ENCODE measurements at places on chromosomes 2 and 18.

DNA sequence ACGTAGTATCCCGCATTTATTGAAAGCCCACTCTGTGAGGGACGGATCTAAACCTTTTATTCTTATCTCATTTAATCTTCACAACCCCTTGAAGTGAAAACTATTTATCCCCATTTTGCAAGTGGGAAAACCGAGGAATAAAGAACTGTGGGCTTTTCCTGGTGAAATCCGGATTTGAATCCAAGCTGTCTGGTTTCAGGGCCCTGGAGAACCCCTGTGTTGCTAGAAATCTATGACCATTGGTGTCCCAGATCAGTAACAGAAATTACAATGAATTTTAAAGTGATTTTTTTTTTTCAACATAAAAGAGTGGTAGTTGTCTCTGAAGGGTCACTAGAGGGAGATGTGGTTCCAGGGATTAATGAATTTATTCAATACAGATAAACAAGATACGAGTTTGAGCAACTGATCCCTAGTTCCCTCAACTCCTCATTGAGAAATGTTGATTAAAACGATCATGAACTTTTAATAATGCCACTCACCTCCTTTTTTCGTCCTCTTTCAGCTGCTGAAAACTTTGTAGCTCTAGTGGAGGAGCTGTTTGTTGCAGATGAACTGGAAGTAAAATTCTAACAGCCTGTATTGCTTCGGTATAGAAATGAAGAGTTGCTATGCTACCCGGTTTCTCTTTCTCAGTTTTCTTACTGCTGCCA is 940 bp downstream of the XRCC5 start:
- no peak for DNase-seq

GRCh38 chr2:211944572-211944971 is 594.0 kb downstream of the ERBB4 start:
- DNase-seq, result no peak

- DNase-seq, result no peak
Measured at GRCh38 chr18:51041677-51042352, 11.8 kb downstream of the SMAD4 start.

DNA sequence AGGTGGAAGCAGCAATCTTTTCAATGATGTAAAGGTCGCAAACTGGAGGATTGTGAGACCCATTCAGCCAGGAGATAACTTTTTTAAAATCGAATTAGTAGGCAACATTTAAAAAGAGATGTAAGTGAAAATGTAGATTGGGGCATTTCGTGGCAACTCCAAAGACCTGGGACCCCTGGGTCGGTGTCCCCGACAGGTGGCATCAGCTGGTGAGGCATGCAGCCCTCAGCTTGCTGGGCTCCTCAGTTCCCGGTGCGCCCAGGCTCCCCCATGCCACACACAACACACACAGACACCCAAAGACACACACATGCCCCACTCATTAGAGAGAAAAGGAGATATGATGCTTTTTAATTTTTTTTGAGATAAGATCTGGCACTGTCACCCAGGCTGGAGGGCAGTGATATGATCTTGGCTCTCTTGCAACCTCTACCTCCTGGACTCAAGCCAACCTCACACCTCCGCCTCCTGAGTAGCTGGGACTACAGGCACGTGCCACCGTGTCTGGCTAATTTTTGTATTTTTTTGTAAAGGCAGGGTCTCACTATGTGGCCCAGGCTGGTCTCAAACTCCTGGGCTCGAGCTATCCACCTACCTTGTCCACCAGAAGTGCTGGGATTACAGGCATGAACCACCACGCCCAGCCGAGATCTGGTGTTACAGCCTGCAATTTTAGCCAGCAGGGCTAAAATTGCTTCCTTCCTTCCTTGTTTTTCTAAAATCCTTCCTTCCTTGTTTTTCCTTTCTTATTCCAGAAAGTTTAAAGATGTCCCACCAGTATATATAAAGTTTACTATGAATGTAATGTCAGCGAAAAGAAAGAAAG is 122.6 kb upstream of the EPAS1 start:
- DNase-seq, result no peak

DNA sequence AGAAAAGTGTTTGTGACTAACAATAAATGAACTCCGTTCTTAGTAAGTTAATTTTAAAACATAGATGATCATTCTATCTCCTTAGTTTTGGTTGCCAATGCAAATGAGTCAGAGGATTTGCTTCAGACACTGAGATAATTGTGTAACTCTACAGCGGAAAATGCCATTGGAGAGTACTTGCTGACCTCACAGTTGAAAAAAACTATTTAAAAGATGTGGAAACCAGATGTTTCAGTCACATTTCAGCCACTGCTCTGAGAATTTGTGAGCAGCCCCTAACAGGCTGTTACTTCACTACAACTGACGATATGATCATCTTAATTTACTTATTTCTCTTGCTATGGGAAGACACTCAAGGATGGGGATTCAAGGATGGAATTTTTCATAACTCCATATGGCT is at the start of gene TNFAIP6:
TNFAIP6 (plus strand) TSS at position 234 of the 400 bp plus-strand sequence; CDS start at position 309, 75 bp downstream.
- no peak for DNase-seq

- DNase-seq, result no peak
Measured at GRCh38 chr18:78619854-78620253, 359.8 kb upstream of the SALL3 start.

DNA sequence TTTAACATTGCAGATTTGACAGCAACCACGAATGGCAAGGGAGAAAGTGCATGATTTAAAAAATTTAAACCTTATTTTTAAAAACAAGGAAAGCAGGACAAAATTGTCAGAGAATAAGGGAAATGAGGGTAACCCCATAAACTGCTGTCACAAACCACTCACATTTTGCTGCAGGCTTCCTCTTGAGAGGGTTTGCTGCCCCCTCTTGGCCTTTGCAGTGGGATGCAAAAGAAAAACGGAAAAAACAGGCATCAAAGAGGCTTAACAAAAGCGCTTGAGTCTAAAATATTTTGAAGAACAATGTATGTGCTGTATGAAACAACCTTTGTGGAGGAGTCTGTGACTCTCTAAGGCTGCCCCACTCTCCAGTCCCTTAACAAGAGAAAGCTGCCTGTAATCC is 91.6 kb downstream of the TMX3 start:
- peak; percentile 39 for DNase-seq

GRCh38 chr2:227106845-227107759 is 56.9 kb downstream of the COL4A4 start:
- peak; percentile 53 for DNase-seq

DNA sequence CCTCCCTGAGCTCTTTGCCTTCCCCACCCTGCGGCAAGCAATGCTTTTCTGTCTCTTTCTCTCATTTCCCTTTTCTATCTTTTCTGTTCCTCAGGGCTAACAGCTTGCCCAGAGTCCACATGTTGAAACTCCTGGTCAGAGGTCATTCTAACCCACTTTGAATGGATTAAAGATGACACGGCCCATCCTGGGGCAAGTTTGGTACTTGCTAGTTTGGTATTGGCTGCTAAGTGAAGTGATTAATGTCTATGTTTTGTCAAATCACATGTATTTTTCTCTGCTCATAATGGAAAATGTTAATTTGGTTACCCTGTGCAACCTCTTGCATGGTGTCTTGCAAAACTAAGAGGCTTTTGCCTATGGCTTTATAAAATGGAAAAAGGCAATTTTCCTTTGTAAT is 960.2 kb downstream of the CNTNAP5 start:
- no peak for DNase-seq

DNA sequence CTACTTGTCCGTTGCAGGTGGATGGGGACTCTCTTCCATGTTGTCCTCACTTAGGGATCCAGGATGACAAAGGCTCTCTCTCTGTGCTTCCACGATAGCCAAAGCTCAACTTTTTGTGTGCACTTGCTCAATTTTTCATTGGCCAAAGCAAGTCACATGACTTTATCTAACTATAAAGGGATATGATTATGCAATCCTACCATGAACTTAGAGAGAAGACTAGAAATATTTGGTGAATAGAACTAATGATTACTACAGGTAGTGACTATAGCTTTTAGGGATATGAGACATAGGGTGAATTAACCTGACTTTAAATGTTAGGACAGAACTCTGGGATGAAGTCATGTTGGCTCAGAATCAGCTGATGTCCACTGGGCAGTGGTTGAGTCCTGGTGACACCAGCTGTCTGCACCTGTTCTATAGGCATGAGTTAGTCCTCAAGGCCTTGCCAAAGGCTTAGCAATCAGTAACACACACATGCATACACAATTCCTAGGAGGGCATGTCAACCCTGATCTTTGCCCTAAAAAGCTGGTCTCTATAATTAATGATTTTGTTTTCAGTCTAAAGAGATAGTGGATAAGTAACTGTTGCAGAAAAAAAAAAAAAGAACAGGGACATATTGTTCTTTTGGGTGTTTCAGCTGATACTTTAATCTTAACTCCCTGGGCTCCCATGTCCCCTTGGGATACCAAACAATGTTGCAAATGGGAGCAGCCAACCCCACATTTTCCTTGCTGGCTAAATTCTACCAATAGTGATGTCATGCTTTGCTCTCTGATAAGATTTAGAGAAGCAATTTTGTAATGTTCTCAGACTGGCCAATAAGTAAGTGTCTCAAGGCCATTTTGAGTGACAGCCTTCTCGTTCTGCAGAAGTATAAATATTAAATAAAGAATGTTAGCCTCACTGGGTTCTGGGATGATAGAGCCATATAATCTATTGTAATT is 12.5 kb upstream of the HK2 start:
- no peak for DNase-seq

- DNase-seq, result no peak
Measured at GRCh38 chr2:212359425-212360067, 179.1 kb downstream of the ERBB4 start.

DNA sequence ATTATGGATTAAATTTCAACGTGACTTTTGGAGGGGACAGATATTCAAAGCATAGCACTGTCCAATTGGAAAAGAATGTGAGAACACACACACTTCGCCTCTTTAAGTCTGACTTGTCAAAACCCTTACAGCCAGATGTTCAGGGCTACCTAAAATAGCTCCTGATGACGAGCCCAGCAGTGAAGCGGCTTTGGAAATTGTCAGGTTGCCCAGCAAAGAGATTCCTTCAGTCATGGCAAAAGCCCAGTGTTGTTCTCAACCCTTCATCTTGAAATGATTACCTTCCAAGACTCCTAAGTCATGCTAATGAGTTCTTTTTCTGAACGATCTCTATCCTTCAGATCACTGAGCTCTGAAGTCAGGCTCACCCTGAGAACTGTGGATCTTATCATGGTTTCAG is 436.6 kb downstream of the LRATD1 start:
- DNase-seq, result no peak

DNA sequence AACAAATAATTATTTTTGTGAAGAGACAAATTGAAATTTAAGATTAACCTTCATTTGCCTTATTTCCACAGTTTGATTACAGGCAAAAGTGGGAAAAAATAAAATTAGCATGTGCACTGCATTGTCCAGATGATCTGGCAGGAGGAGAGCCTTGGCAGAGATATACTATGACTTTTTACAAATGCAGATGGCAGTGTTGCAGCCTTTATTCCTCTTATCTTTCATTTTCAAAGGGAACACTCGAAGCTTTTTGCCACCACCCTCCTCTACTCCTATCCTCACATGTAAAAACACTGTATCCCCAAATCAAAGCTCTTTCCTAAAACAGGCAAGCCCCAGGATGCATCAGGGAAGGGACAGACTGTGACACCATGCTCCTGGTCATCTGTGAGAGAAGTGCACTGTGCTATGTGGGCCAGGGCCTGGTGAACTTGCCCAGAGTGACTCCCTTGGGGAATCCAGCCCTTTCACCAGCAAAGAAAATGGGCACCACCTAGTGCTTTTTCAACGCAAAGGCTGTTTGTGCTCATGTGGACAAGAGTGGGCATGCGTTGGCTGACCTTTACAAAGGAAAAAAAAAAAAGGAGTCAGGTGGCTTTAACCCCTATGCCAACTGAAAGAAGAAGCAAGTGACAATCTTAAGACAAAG is 74.7 kb upstream of the ETAA1 start:
- peak; percentile 12 for DNase-seq

GRCh38 chr18:34467058-34467457 is 242.3 kb upstream of the NOL4 start:
- DNase-seq, result no peak

DNA sequence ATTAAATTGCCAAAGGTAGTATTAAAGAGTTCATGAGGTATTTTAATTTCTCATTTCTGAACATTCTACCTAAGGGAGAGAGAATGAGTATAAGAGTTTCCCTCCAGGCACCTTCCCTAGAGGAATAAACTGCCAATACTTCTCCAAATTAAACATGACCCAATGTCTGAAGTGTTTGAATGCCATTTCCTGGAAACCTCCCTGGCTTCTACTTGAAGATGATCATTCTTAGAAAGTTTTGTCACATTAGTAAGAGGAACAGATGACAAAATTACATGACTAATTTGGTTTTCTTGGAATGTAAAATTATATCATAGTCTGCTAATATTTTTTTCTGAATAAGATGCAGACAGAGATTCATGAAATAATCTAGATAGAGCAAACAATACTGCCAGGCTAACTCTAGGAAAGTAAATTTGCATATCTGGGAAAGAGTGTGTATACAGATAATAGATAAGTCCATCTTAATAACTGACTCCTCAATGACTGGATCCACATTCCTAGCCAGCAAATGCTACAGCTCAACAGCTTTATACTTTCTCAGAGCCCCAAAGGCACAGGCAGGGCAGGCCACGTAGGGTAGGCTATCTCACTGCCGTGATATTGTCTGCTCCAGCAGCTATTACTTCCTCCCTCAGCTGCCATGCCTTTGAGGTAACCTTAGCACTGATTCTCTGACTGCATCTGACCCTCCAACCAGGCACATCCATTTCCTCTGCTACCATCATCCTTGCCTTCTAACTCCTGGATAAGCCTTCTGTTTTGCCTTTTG is 630.8 kb upstream of the PIK3C3 start:
- no peak for DNase-seq

DNA sequence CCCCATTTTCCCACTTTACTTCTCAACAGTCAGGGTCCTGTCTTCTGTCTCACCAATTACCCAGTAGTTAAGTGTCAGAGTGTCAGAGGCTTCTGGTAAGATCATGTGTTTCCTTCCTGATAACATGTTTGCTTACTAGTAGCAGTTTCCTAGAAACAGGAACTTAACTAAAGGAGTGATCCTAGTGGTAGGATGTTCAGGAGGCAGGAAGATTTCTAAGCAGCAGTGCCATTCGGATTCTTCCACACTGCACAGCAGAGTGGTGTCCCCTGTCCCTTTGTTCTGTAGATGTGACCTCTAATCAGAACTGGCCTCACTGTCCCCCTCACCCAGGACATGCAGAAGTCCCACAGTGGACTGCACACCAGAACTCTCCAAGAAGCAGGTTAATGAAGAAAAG is 221.8 kb upstream of the OSR1 start:
- DNase-seq, result no peak

DNA sequence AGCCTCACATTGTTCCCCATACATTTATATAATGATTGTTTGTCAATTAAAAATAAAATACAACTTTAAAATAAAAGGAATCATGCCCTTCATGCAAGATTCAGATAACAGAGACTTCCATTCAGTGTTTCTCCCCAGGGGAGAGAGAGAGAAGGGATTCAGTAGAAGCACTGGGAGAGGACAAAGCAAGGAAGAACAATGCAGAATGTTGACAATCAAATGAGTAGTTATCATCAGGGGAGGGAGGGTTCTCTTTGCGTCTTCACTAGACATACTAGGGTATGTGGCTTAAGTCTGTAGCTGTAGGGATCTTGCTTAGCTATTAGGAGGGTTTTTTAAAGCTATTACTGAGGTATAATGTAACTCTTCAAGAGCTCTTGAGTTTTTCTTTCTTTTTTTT is 30.7 kb downstream of the FSHR start:
- no peak for DNase-seq

Data from progenitor cell of endocrine pancreas (in vitro differentiated cells).